ENCODE measurements at places on chromosomes 16 and 17. TPM values are rescaled to one million over a fixed set of nuclear protein-coding genes. Genes with fewer than 3 reads are reported as not detected.

The PPM1D gene
- 18.9 TPM for total RNA-seq

The KCNJ18 gene
- total RNA-seq = not detected

The PPY gene
- not detected for total RNA-seq

The IL17C gene
- total RNA-seq = not detected

The NXPH3 gene
- 17.0 TPM for total RNA-seq

The XPO6 gene
- total RNA-seq = 120 TPM

The SLFN13 gene
- total RNA-seq = 33.8 TPM

The GAST gene
- total RNA-seq = not detected

The CTRB1 gene
- 2.7 TPM for total RNA-seq

The SLC13A2 gene
- not detected for total RNA-seq

The ALOXE3 gene
- total RNA-seq = not detected

The KIF18B gene
- 0.40 TPM for total RNA-seq

The PRR29 gene
- total RNA-seq = 1.0 TPM

The OR1F1 gene
- total RNA-seq = not detected

The KRTAP9-8 gene
- total RNA-seq = not detected

The PNMT gene
- total RNA-seq = 1.3 TPM

The E4F1 gene
- total RNA-seq = 22.3 TPM

The RANBP10 gene
- total RNA-seq = 21.7 TPM

The HIGD1B gene
- total RNA-seq = 5.8 TPM

The ZNF469 gene
- 2.9 TPM for total RNA-seq

The SMIM36 gene
- not detected for total RNA-seq

The PDILT gene
- total RNA-seq = not detected

The SLFN5 gene
- total RNA-seq = 47.7 TPM

The KRT31 gene
- not detected for total RNA-seq

The PYY gene
- not detected for total RNA-seq

The SCIMP gene
- 4.9 TPM for total RNA-seq

The MYOCD gene
- total RNA-seq = 2.1 TPM

The CFAP119 gene
- total RNA-seq = 5.5 TPM

The PSME3 gene
- total RNA-seq = 54.5 TPM

The HOXB7 gene
- 8.1 TPM for total RNA-seq

The ABCC3 gene
- 5.4 TPM for total RNA-seq

The SYT17 gene
- 8.2 TPM for total RNA-seq

The NEUROD2 gene
- total RNA-seq = not detected

The CCL4 gene
- total RNA-seq = 39.5 TPM

The ATP1B2 gene
- total RNA-seq = 14.3 TPM

The NOMO2 gene
- total RNA-seq = 66.9 TPM

The GPR179 gene
- total RNA-seq = 0.22 TPM

The NPIPA1 gene
- 214 TPM for total RNA-seq

The CCL2 gene
- total RNA-seq = 219 TPM

The RAC3 gene
- 4.0 TPM for total RNA-seq

The WFIKKN1 gene
- 1.5 TPM for total RNA-seq

The GJD3 gene
- total RNA-seq = not detected

The RHBDF1 gene
- 116 TPM for total RNA-seq

The NPTX1 gene
- 0.53 TPM for total RNA-seq

The FLYWCH1 gene
- total RNA-seq = 72.5 TPM

The MOSMO gene
- total RNA-seq = 19.7 TPM

The TAT gene
- 0.13 TPM for total RNA-seq

The CYBA gene
- total RNA-seq = 87.4 TPM

The ABCC12 gene
- not detected for total RNA-seq

The GGT6 gene
- not detected for total RNA-seq

The EVPL gene
- 1.2 TPM for total RNA-seq

The PRSS22 gene
- 0.36 TPM for total RNA-seq

The RNF40 gene
- total RNA-seq = 92.9 TPM

The CD300LB gene
- 1.2 TPM for total RNA-seq

The HBM gene
- total RNA-seq = 10.4 TPM

The NPEPPS gene
- total RNA-seq = 142 TPM

The ACSM2B gene
- total RNA-seq = not detected

All from sciatic nerve (tissue), 2 donors.